ENCODE measurements at places on chromosomes 7 and 10.

DNA sequence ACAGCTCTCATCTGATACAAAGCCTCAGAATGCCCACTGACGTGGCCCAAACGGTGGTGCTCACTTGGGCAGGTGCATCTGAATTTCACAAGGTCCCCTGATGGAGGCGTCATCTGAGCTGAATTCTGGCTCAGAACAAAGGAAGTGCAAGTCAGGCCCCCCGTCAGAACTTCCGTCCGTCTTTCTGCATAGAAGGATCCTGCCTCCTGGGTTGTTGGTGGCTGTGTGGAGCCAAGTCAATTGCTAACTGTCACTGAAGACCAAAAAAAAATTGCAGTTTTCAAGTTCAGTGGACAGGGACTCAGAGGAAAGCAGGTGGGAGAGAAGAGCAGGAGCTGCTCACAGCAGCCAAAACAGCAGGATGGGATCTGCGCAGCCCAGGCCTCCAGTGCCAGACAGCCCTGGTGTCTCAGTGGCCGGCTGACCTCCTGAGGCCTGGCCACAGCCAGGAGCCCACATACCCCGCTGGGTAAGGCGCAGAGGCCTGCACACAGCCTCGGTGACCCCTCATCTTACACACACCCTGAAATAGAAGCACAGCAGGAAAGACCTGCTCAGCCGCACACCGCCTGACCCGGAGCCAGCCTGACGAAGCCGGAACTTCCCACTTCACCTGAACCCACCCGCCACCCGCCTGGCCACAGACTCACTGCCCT is 49.4 kb downstream of the PYROXD2 start:
- no peak for DNase-seq

DNA sequence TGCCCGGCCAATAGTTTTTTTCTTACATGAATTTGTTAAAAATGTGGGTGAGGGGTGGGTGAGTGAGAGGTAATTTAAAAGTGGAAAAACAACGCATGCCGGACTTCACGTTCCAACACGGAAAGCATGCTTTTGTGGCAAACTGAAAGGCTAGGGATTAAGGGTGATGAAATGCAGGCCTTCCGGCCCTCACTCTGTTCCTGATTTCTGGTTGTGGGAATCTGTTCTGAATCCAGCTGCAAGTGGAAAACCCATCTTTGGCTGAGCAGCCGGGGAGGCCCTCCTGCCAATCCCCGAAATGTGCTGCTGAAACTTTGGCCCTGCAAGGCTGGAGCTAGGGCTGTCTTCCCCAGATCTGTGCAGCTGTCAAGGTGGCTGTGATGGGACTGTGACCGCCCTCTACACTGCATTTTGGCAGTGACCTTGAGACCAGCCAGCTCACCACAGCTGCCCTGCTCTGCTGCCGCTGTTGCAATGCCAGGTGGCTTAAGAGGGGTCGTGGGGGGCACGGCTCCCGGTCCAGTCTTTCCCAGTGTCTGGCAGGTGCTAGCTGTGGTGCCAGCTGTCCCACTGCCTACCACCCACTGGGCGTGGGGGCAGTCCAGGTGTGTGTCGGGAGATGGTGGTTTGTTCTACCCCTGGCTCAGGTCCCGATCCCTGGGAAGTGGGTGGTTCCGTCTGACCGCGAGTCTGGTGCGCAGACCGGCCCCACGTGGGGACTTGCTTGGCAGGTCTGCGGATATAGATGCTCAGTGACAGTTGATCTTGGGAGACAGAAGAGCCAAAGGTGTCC is 39.0 kb downstream of the TET1 start:
- no peak for DNase-seq

- DNase-seq = no peak
Observed at GRCh38 chr7:91165846-91166230, 98.4 kb upstream of the FZD1 start.

DNA sequence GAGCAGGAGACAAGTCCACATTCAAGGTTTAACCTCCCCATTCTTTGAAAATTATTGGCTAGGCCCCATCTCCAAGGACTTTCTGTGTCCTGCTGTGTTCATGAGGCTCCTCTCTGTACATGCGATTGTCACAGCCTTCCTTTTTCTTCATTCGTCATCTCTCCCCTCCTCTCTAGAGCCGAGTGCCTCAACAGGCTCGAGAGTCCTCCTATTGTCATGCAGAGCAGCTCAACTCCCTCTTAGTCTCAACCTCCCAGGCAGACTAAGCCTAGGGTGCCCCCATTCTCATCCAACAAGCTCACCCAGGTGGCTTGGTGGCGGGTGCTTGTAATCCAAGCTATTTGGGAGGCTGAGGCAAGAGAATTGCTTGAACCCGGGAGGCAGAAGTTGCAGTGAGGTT is 35.1 kb upstream of the SAMD8 start:
- DNase-seq = no peak

DNA sequence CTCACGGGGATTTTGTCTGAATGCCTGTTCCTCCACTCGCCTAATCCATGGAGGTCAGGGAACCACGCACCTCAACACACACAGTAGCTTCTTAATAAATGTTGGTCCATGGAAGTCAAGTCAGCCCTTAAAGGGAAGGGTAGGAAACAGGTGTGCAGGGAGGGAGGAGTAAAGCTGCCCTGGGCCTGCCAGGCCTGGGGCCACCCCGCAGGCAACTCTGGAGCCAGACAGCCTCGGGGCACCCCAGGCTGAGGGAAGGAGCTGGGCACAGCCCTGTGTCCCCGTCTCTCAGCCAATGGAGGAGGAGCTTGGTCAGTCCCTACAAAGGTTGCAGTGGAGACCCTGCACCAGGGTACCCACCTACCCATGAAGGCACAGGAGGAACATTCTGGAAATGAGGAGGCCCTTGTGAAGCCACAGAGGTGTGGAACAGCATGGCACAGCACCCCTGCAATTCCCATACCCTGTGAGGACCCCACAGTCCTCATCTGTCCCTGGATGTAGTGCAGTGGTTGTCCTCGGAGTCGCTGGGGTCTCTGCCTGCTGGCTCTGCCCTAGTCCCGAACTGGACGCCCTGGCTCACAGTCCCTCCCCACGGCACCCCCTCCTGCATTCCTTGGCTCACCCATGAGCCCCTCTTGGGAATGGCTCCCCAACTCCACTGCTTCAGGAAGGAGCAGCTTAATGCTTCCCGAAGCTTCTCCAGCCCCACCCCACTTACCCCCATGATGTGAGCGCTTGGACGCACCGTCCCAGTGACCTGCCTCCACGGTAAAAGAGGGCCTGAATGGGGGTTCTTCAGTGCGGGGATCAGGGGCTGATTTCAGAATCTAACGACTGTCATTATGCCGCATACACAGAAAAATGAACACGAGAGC is 79.2 kb upstream of the INSIG1 start:
- no peak for DNase-seq

GRCh38 chr7:49644396-49645166 is 128.9 kb upstream of the VWC2 start:
- DNase-seq = no peak

DNA sequence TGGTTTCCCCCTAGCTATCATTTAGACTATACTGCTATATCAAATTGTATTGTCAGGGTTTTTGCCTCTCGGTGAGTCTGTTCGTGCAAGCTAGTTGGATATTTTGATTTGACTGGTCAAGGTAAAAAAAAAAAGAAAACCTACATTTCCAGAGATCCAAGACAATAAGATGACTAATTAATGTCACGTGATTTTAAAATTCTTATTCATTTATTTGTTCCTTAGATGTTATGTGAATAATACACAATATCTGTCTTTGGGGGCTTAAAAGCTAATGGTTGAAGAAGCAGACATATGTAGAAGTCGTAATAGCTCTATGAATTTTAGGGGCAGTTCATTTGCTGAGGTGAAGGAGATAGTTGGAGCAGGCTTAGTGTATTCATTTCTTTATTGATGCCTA is 191.1 kb downstream of the KCND2 start:
- no peak for DNase-seq
